ENCODE measurements at places on chromosomes 3 and 15. TPM values are rescaled to one million over a fixed set of nuclear protein-coding genes. Genes with fewer than 3 reads are reported as not detected.

SMCO1 gene
- total RNA-seq, result not detected

XCR1 gene
- total RNA-seq, result not detected

AHSG gene
- total RNA-seq, result 0.53 TPM

PP2D1 gene
- total RNA-seq, result not detected

STRIT1 gene
- total RNA-seq, result not detected

A4GNT gene
- total RNA-seq, result not detected

UBA7 gene
- 56.1 TPM for total RNA-seq

SPTSSB gene
- not detected for total RNA-seq

GABRB3 gene
- total RNA-seq, result not detected

RETNLB gene
- total RNA-seq, result not detected

ATP13A4 gene
- total RNA-seq, result not detected

CSTA gene
- not detected for total RNA-seq

CCDC39 gene
- not detected for total RNA-seq
